ENCODE measurements at places on chromosomes 5 and 9.

- no peak for DNase-seq
Observed at GRCh38 chr5:56588131-56588487, 227.2 kb upstream of the MAP3K1 start.

GRCh38 chr5:125005266-125005665, 258.8 kb upstream of the ZNF608 start:
- DNase-seq, result no peak

- no peak for DNase-seq
Observed at GRCh38 chr5:32278406-32278805, 34.3 kb downstream of the MTMR12 start.

GRCh38 chr5:78787783-78788182, 139.2 kb upstream of the LHFPL2 start:
- no peak for DNase-seq

Measured in iPS DF 19.7 (cell line).